Activated T-cell treated with anti-CD3 and anti-CD28 coated beads, Interleukin-2, amount 50 U/mL, for 1 hour (primary cell): ENCODE measurements at places on chromosomes 6 and 20.

DNA sequence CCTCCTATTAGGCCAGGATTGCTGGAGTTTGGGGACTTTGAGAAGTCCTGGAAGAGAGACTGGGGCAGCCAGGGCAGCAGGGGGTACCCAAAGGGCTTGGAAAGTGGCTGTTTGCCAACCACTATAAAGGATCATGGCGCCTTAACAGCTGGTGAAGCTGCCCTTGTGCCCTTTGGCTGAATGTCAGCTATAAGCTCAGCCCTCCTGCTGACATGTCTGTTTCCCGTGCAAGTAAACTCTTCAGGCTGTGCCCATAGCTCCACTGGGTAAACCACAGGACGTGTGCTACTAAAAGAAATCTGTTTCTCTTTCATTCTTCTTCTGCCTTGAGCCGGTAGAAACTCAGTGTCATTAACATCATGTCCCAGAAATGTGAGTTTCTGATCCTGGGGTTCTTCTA, 97.3 kb downstream of the CAP2 start:
- no peak for DNase-seq

DNA sequence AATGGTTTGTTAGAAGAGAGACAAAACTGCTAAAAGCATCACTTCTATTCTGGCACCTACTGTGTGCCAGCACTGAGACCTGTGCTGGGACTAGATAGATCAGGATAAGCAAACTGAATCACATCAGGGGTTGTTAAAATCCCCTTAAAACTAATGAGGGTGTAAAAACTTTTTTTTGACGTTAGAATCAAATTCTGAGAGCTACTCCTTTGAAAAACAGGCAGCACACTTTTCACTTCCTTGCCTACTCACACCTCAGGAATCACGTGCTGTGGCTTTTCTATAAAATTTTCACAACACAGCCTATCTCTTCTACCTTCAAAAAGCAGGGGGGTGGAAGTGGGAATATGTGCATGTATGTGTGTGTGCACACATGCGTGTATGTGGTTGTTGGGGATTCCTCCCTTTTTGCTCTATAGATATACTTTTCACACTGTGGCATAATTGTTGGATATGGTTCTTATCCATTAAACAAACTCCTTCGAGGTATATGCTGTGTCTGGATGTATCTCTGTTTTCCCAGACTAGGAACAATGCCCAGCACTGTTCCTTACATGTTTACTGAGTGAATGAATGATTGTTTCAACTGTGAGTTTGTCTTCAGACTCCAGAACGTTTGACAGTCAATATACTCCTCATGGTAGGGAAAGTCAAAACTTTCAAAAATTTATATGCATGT, 105.4 kb downstream of the FYN start:
- no peak for DNase-seq

DNA sequence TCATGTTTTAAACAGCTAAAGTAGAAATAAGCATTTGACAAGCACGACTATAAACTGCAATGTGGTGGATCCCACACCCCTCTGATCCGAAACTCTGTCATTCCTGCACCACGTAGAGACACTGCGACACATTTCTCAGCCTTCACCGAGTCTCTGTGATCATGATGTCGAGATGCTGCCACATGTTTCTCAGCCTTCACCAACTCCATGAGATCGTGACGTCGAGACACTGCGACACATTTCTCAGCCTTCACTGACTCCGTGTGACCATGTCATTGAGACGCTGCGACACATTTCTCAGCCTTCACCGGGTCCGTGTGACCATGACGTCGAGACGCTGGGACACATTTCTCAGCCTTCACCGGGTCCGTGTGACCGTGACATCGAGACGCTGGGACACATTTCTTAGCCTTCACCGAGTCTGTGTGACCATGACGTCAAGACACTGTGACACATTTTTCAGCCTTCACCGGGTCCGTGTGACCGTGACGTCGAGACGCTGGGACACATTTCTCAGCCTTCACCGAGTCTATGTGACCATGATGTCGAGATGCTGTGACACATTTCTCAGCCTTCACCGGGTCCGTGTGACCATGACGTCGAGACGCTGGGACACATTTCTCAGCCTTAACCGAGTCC, 143.0 kb downstream of the TTLL2 start:
- DNase-seq, result no peak

- no peak for DNase-seq
Measured at GRCh38 chr6:126812010-126812409, 306.5 kb upstream of the RSPO3 start.

- no peak for DNase-seq
Measured at GRCh38 chr6:103720393-103720792, 1139.3 kb downstream of the HACE1 start.

- DNase-seq, result no peak
Measured at GRCh38 chr20:58086763-58087561, 141.5 kb downstream of the ANKRD60 start.

DNA sequence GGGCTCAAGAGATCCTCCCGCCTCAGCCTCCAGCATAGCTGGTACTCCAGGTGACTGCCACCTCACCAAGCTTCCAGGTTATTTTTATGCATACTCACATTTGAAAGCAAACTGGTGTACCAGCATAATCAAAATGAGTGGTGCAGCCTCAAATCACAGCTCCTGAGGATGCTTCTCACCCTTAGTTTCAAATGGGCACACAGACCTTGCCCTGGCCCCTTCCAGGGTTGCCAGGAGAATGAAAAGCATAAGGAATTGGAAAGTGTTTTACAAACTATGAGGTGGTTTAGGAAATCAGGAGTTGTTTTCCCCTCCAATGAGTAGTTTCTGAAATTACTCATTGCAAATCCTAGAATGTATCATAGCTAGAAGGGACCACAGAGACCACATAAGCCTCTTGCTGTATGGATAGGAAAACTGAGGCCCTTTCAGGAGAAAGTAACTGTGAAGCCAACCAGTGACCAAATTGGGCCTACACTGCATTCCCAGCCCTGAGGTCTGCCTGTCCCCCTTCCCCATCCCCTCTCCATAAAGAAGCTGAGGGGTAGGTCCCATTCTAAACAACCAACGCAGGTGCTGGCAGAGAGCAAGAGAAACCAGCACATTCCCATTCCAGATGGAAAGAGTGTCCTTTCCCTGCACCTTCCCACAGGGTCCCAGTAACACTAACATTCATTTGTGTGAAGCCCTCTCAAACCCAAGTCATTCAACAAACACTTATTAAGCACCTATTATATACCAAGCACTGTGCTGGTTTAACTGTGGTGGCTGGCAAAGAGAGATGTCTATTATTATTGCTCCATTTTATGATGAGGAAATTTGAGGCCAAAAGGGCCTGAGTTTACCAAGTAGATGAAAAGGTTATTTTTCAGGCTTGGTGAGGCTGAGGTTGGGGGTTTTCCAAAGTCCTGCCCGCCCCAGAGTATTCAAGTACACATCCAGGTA, 2.1 kb upstream of the E2F1 start:
- no peak for DNase-seq

GRCh38 chr20:45832619-45833018, 980 bp upstream of the SNX21 start:
- no peak for DNase-seq

DNA sequence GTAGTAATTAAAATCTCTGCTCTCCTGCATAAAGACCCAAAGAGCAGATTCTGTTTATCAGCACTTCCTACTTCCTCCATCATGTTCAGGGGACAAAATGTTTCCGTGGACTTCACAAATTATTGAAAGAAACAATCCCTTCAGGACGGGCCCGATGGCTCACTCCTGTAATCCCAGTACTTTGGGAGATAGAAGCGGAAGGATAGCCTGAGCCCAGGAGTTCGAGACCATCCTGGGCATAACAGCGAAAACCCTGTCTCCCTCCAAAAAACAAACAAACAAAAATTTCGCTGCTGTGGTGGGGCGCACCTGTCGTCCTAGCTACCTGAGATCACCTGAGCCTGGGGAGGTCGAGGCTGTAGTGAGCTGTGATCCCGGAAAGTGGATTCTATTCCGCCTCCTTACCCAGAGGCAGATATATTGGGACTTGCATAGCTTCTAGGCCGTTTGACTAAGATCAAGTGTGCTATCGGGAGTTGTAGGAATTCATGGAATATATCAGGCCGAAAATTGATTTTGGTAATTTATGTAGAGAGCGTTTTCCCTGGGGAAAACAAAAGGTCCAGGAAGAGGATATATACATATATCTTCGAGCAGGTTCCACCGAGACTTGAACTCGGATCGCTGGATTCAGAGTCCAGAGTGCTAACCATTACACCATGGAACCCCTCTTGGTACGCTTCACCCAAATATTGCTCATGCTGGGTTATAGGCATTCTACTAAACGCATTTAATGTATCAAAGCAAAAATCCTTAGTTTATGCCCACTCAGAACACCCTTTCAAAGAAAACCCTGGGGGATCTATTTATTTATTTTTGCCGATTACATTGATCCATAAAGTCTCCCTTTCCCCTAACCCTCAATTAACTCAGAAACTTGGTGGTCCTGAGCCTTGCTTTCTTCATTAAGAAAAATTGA, 74.5 kb upstream of the ZNF184 start:
- no peak for DNase-seq
